ENCODE measurements at places on chromosomes 4 and X.
A peak's percentile ranks its signal among the peaks of the same experiment; 100 is the strongest.

GRCh38 chr4:143575331-143575730 is 61.8 kb downstream of the SMARCA5 start:
- H3K27me3 ChIP-seq: no peaks in the 10 kb centered on the region
- H3K36me3 ChIP-seq: no peaks in the 10 kb centered on the region
- H3K4me1 ChIP-seq: no peaks in the 10 kb centered on the region
- no peak overlapping the region for H3K4me3 ChIP-seq
- DNase-seq: no peak
- no peak overlapping the region for H3K27ac ChIP-seq

DNA sequence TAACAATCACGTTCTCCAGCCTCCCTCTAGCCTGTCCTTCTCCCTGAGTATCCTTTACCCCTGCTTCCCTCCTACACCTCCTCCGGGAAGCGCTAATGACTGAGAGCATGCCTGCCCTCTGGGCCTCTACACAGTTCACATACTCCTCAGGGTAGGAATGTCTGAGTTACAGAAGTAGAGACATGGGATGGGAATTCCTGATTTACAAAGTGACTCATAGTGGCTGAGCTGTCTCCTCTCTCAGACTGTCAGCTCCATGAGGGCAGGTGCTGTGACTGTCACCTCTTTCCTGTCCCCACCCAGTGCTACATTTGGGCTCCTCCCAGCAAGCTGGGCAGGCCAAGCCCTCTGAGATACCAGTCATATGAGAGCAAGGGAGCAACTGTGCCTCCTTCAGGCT is 2.6 kb downstream of the LAS1L start:
- no peak overlapping the region for H3K27ac ChIP-seq
- no peak overlapping the region for H3K4me3 ChIP-seq
- DNase-seq: no peak
- H3K4me1 ChIP-seq: peaks cover 6% of the 10 kb centered on the region
- H3K36me3 ChIP-seq: no peaks in the 10 kb centered on the region

GRCh38 chr4:39936565-39937418 is 40.9 kb downstream of the PDS5A start:
- no peak overlapping the region for H3K4me3 ChIP-seq
- H3K27ac ChIP-seq: no peak overlapping the region
- H3K27me3 ChIP-seq: no peaks in the 10 kb centered on the region
- DNase-seq: no peak
- H3K4me1 ChIP-seq: peaks cover 45% of the 10 kb centered on the region

DNA sequence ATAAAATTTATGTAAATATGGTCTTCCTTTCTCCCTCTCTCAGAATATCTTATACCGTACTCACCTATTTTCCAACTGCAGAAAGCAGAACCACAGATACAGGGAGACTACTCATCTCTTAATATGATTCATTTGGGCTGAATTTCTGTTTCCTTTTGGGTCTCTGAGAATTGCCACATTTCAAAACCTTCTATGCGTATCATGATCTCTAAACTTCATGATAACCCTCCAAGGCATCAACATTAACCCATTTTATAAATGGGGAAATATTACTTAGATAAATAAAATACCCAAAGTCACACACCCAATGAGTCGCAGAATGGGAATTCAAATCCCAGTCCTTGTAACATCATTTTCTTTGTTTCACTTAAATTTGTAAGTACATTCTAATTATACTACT is 16.6 kb upstream of the PRDM8 start:
- peak overlapping the region; percentile 94 for H3K27ac ChIP-seq
- no peaks in the 10 kb centered on the region for H3K27me3 ChIP-seq
- DNase-seq: no peak
- H3K36me3 ChIP-seq: no peaks in the 10 kb centered on the region

- no peak overlapping the region for H3K27ac ChIP-seq
- H3K36me3 ChIP-seq: no peaks in the 10 kb centered on the region
- peak; percentile 15 for DNase-seq
- H3K4me3 ChIP-seq: no peak overlapping the region
- H3K27me3 ChIP-seq: no peaks in the 10 kb centered on the region
- no peaks in the 10 kb centered on the region for H3K4me1 ChIP-seq
These were observed 115.7 kb upstream of the ZXDA start for GRCh38 chrX:58025979-58026378.

DNA sequence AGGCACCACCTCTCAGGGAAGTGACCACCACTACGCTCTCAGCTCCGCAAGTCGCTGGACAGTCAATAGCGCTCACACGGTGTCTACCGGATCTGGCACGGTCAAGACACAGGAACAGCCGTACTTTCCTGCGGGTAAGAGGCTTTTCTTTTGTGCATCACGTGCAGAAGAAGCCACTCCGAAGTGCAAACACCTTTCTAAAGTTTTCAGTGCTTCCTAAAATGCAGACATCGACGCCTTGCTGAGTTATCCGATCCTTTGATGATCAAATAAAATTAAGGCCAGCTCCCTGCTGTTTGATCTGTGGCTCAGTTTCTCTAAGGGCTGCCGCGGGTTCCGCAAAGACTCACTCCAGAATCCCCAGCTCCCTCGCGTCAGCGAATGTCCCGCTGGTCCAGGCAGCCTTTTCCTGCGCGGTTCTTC is 71.8 kb downstream of the FBXO8 start:
- H3K4me3 ChIP-seq: no peak overlapping the region
- peaks cover 35% of the 10 kb centered on the region for H3K27me3 ChIP-seq
- H3K36me3 ChIP-seq: no peaks in the 10 kb centered on the region
- DNase-seq: no peak
- H3K27ac ChIP-seq: no peak overlapping the region
- peaks cover 7% of the 10 kb centered on the region for H3K4me1 ChIP-seq

GRCh38 chrX:117835034-117835433 is 281.6 kb downstream of the KLHL13 start:
- no peaks in the 10 kb centered on the region for H3K27me3 ChIP-seq
- no peaks in the 10 kb centered on the region for H3K4me1 ChIP-seq
- H3K27ac ChIP-seq: no peak overlapping the region
- no peak for DNase-seq
- no peak overlapping the region for H3K4me3 ChIP-seq

DNA sequence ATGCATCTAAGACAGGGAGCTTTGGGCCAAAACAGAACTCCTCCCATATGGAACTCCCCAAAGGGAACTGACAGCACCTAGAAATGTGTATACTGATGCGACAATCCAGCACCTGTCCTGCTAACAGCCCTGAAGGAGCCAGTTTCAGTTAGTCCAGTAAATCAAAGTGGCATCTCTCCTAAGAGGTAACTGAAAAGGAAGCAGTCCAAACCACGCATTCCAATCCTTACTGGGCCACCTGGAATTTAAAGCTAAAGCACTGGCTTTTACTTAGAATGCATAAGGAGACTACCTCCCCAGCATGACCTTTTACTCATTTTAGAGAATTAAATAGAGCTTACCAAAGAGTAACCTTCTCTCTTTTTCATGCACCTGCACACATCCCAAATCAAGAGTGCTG is 586.8 kb upstream of the PITX2 start:
- no peak overlapping the region for H3K4me3 ChIP-seq
- no peaks in the 10 kb centered on the region for H3K27me3 ChIP-seq
- no peaks in the 10 kb centered on the region for H3K4me1 ChIP-seq
- no peak overlapping the region for H3K27ac ChIP-seq
- no peak for DNase-seq

- H3K27ac ChIP-seq: no peak overlapping the region
- DNase-seq: no peak
- no peaks in the 10 kb centered on the region for H3K4me1 ChIP-seq
- no peak overlapping the region for H3K4me3 ChIP-seq
- no peaks in the 10 kb centered on the region for H3K27me3 ChIP-seq
- H3K36me3 ChIP-seq: no peaks in the 10 kb centered on the region
These were observed 202.4 kb downstream of the CHIC2 start for GRCh38 chr4:53861856-53862610.

- peaks cover 6% of the 10 kb centered on the region for H3K4me1 ChIP-seq
- H3K27me3 ChIP-seq: no peaks in the 10 kb centered on the region
- H3K27ac ChIP-seq: no peak overlapping the region
- peak overlapping the region; percentile 15 for H3K4me3 ChIP-seq
- H3K36me3 ChIP-seq: no peaks in the 10 kb centered on the region
These were observed 39.1 kb downstream of the ARL9 start for GRCh38 chr4:56544573-56545131.

- H3K4me1 ChIP-seq: no peaks in the 10 kb centered on the region
- no peaks in the 10 kb centered on the region for H3K36me3 ChIP-seq
- no peaks in the 10 kb centered on the region for H3K27me3 ChIP-seq
These were observed 7.4 kb downstream of the CFAP97 start for GRCh38 chr4:185196437-185196836.

- H3K27me3 ChIP-seq: peaks cover 3% of the 10 kb centered on the region
- H3K27ac ChIP-seq: no peak overlapping the region
- DNase-seq: no peak
These were observed 8.7 kb downstream of the FABP2 start for GRCh38 chr4:119313237-119313636.

DNA sequence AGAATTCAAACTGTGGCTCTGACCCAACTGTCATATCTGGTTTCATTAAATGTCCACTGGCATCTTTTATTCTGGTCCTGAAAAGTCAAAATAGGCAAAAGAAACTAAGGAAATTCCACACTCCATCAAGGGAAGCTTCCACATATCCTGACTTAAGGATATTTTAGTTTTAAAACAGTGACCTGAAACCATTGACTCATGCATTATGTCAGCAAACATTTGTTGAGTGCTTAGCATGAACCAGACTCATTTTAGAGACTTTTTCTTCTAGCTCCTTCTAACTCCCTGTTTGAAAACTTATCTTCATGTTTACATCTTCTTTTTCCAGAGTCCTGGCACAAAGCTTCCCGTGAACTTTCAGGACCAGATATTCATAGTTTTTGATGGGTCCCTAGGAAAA is 6.9 kb upstream of the CXCL1 start:
- DNase-seq: no peak
- H3K27me3 ChIP-seq: no peaks in the 10 kb centered on the region
- no peaks in the 10 kb centered on the region for H3K36me3 ChIP-seq

GRCh38 chr4:145773581-145774234 is 93.8 kb downstream of the C4orf51 start:
- no peaks in the 10 kb centered on the region for H3K27me3 ChIP-seq
- no peak overlapping the region for H3K27ac ChIP-seq
- peaks cover 11% of the 10 kb centered on the region for H3K36me3 ChIP-seq
- DNase-seq: no peak
- H3K4me3 ChIP-seq: no peak overlapping the region
- H3K4me1 ChIP-seq: no peaks in the 10 kb centered on the region

DNA sequence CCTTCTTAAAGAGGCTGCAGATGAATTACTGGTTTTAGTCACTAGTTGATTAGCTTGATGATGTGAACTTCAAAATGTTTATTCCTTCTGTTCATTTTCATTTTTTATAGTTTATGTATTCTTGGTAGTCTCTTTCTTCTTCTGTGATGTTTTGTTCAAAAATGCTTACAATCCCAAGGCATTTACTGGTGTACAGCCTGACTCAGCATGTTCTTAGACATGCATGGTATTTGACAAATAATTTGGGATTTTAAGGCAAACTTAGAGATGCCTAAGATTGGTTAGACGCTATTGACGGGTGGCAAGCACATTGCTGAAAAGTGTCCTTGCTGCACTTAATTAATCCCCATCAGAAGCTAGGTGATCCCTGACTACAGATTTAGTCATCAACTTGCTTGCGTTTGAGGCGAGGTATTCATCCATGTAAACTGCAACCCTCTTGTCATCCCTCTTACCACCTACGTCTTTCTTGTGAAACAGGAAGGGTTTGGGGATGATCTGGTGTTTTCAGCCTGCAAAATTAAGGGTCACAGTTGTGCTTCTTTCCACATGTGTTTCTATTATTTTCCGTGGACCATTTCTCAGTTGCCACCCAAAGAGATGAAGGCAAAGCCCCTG is 331.8 kb downstream of the DKK2 start:
- no peaks in the 10 kb centered on the region for H3K27me3 ChIP-seq
- H3K27ac ChIP-seq: no peak overlapping the region
- no peaks in the 10 kb centered on the region for H3K4me1 ChIP-seq
- no peak overlapping the region for H3K4me3 ChIP-seq
- H3K36me3 ChIP-seq: no peaks in the 10 kb centered on the region

- H3K4me1 ChIP-seq: no peaks in the 10 kb centered on the region
- no peaks in the 10 kb centered on the region for H3K36me3 ChIP-seq
- no peak overlapping the region for H3K4me3 ChIP-seq
- H3K27me3 ChIP-seq: no peaks in the 10 kb centered on the region
- no peak for DNase-seq
These were observed 91.1 kb upstream of the SMAD1 start for GRCh38 chr4:145390571-145390970.

GRCh38 chr4:15778289-15779241 is at the start of gene CD38:
Gene CD38, plus strand, starts transcription at chr4:15778328. Its CDS starts 87 bp downstream, at chr4:15778415.
- H3K27ac ChIP-seq: no peak within 1 kb of the TSS
- peak; percentile 24 for DNase-seq
- peak within 1 kb of the TSS; percentile 98 for H3K4me3 ChIP-seq
- no peaks in the 10 kb centered on the region for H3K27me3 ChIP-seq
- peaks cover 24% of the 10 kb centered on the region for H3K4me1 ChIP-seq

DNA sequence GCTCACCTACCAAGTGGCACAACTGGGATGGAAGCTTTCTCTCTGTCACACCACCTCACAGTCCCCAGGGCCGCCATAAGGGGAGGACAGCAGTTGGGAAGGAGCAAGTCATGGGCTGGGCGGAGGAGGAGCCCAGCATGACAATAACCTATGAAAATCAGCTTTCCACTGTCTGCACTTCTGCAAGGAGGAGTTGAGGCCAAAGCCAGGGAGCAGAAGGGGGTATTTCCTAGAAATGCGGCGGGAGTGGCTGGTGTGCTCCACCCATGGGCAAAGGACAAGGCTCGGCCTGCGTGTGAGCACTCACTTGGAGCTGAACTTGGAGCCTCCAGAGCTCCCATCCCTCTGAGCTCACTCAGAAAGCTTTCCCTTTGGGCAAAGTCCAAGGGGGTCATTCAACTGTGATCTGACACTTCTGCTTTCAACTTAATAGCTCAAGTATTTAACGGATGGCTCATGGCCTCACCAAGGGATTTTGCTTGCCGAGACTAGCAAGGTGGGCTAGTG is 18.5 kb downstream of the APLN start:
- DNase-seq: no peak
- H3K4me3 ChIP-seq: no peak overlapping the region
- H3K36me3 ChIP-seq: no peaks in the 10 kb centered on the region
- H3K4me1 ChIP-seq: peaks cover 6% of the 10 kb centered on the region
- H3K27me3 ChIP-seq: no peaks in the 10 kb centered on the region

GRCh38 chr4:154593868-154594267 is 3.3 kb upstream of the FGA start:
- H3K36me3 ChIP-seq: no peaks in the 10 kb centered on the region
- H3K27ac ChIP-seq: no peak overlapping the region
- no peaks in the 10 kb centered on the region for H3K4me1 ChIP-seq
- no peaks in the 10 kb centered on the region for H3K27me3 ChIP-seq
- no peak for DNase-seq
